ENCODE measurements at places on chromosomes 7 and 10.

DNA sequence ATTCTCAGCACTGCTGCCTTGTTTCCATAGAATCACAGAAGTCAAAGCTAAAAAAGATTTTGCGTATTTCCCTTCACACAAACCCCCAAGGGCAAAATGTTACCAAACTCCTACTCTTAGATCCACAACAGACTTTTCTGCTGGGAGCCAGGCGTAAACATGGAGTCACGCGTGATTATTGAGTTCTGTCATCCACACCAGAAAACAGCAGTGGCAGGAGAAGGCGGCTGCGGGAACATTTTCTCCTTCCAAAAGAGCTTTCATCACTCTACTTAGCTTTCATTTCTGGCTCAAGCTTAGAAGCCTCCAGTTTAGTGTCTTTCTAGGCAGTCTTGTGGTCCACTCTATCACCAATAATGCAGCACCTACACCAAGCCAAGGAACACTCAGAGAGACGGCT, 712.9 kb upstream of the NRP1 start:
- DNase-seq, result no peak
- no peak overlapping the region for H3K27ac ChIP-seq
- no peaks in the 10 kb centered on the region for H3K4me1 ChIP-seq
- H3K4me3 ChIP-seq, result no peak overlapping the region
- no peaks in the 10 kb centered on the region for H3K27me3 ChIP-seq
- no peaks in the 10 kb centered on the region for H3K36me3 ChIP-seq

DNA sequence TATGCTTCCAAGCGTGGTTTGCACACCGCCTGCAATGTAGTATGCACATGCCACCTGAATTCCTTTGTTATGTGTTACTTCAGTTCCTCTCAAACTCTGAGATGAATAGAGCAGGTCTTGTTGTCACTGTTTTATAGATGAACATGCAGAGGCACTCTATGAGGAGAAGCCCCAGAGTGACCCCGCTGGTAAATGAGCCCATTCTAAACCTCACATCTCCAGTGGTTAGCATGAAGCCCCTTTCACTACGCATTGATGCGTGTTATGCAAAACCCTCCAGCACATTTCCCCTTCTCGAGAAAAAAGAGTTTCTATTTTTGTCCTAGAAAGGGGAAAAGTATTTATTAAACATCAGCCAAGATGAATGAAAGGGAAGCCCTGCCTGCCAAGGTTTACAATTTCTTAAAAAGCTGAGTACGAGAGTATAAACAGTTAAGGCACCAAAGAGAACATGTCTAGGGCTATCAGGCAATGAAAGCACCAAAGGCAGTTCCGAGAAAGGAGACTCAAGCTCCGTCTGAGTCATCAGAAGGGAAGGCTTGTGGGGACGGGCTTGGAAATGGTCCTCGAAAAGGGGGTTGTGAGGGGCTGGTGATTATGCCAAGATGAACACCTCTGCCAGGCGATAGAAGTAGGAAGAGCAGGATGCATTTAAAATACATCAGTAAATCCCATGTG, 58.7 kb upstream of the PFKP start:
- H3K36me3 ChIP-seq, result no peaks in the 10 kb centered on the region
- H3K27ac ChIP-seq, result no peak overlapping the region
- DNase-seq, result no peak
- H3K27me3 ChIP-seq, result peaks cover 3% of the 10 kb centered on the region

DNA sequence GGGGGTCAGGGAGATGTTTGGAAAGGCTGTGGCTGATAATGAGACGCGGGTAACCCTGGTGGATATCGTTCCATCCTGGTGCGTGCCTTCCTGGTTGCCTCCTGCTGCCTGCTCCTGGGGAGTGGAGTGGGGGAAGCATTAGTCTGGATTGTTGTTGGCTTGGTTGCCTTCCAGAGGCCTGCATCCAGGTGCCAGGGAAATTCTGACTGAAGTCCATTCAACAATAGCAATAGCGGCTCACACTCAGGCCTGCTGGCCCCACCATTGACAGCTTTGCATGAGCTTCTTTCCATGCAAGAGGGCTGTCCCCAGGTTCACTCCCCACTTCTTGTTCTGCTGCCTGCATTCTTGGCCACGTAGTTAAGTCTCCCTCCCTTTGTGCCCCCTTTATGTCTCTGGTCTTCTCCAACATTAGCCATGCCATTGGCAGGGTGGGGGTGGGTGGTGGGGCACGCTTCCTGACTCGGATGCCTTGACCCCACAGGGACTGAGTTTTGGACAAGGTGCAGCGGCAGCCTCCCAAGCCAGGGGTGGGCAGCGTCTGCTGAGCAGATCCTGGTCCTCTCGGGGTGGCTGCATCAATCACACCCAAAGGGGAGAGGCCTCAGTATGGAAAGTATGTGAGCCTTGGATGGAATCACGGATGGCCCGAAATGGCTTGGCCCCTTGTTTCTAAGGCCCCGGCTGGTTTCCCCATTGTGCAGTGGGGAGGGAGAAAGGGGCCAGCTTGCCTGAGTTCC, 150.2 kb downstream of the GRK5 start:
- no peaks in the 10 kb centered on the region for H3K27me3 ChIP-seq
- H3K36me3 ChIP-seq, result no peaks in the 10 kb centered on the region
- H3K4me1 ChIP-seq, result no peaks in the 10 kb centered on the region
- H3K27ac ChIP-seq, result no peak overlapping the region
- no peak for DNase-seq

DNA sequence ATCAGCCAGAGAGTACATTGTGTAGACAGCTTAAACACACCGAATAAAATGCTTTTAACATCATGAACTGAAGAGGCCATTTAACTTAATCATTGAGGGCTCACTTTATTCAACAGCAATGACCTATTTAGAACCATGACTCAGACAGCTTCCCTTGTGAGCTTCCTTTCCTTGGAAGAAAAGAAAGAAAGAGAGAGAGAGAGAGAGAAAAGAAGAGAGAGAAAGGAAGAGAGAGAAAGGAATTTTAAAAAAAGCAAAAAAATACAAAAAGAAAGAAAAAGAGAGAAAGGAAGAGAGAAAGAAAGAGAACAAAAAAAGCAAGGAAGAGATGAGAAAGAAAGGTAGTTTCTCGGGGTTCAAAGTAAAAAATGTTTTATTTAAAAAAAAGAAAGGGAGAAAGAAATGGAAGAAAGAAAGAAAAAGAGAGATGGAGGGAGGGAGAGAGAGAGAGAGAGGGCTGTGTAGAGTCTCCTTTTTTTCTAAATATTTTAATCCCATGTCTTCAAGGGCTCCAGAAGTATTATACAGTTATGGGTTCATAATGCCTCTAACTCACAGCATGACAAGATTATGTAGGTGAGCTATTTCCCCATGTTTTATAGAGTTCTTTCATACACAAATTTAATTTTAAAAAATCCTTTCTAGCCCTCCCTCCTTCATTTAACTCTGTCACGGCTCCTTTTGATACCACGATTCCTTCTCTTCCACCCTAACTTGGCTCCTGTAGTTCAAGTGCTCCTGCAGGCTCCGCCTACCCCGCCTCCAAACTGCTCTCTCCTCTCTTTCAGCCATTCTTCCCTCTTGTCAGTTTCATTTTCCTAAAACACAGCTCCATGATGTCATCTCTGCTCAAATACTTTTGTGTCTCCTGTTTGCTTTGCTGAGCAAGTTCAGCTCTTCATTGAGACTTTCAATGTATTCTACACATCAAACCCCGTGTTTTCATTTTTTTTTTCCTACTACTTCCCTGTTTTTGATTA, 85.5 kb downstream of the PRTFDC1 start:
- H3K27ac ChIP-seq, result no peak overlapping the region
- no peaks in the 10 kb centered on the region for H3K27me3 ChIP-seq
- H3K36me3 ChIP-seq, result no peaks in the 10 kb centered on the region
- H3K4me1 ChIP-seq, result no peaks in the 10 kb centered on the region

DNA sequence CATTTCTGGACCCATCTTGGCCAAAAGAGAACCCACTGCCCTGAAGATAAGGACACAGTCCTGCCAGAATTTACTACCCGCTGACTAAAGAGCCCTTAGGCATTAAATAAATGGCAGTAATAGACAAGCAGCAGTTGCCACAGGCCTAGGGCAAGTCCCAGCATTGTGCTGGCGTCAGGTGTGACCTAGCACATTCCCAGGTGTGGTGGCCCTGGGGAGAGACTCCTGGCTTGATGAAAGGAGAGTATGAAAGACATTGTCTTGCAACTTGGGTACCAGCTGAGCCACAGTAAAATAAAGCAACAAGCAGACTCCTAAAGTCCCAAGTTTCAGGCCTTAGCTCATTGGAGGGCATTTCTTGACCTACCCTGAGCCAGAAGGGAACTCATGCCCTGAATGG, 715.7 kb upstream of the SORCS1 start:
- no peak overlapping the region for H3K27ac ChIP-seq
- H3K36me3 ChIP-seq, result no peaks in the 10 kb centered on the region
- no peaks in the 10 kb centered on the region for H3K27me3 ChIP-seq
- no peak overlapping the region for H3K4me3 ChIP-seq
- H3K4me1 ChIP-seq, result no peaks in the 10 kb centered on the region
